ENCODE measurements at places on chromosomes 16 and 17.
A peak's percentile ranks its signal among the peaks of the same experiment; 100 is the strongest.

- DNase-seq = no peak
These were observed 1.7 kb downstream of the STUB1 start for GRCh38 chr16:681746-682427.

GRCh38 chr16:87226926-87227295, 90.3 kb downstream of the C16orf95 start:
- DNase-seq = no peak

- DNase-seq = no peak
These were observed 16.8 kb downstream of the B9D1 start for GRCh38 chr17:19345486-19346350.

- no peak for DNase-seq
These were observed 2.2 kb upstream of the CD7 start for GRCh38 chr17:82319619-82320062.

- no peak for DNase-seq
These were observed 6.1 kb downstream of the HAPSTR1 start for GRCh38 chr16:9097266-9098219.

GRCh38 chr16:82995924-82996441, 369.2 kb downstream of the CDH13 start:
- DNase-seq = no peak

DNA sequence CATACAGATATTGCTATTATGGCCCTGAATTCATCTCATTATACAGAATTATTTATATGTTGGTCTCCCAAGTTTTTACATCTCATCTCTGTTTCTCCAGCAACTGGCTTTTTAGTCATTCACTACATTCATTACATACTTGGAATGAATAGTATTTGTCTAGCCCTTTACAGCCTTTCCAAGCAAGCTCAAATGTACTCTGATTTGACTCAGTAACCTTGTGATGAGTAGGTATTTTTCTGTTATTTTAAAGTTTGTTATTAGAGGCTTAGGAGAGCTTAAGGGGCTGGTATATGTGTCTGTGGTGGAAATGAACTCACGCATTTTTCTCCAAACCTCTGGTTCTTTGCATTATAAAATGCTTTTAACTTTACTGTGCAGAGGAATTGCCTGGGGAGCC, 224.7 kb downstream of the SNX29 start:
- no peak for DNase-seq

DNA sequence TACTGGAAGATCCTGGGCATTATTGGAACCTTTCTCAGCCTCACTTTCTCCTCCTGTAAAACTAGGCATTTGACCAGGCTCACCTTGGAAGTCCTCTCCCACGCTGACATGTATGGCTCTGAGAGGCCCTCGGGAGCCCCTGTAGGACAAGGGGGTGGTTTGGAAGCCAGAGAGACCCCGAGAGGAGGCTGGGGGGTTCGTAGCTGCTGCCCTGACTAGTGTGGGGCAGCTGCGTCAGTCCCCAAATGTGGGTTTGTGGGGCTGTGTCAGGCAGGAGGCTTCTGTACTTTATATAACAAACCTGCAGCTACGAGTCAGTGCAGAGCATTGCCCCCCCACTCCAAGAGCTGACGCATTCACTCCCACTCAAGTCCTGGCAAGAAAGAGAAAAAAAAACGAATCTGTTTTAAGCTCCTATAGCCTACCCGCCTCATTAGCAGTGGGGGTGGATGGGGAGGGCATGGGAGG, 1.8 kb downstream of the CX3CL1 start:
- DNase-seq = no peak

DNA sequence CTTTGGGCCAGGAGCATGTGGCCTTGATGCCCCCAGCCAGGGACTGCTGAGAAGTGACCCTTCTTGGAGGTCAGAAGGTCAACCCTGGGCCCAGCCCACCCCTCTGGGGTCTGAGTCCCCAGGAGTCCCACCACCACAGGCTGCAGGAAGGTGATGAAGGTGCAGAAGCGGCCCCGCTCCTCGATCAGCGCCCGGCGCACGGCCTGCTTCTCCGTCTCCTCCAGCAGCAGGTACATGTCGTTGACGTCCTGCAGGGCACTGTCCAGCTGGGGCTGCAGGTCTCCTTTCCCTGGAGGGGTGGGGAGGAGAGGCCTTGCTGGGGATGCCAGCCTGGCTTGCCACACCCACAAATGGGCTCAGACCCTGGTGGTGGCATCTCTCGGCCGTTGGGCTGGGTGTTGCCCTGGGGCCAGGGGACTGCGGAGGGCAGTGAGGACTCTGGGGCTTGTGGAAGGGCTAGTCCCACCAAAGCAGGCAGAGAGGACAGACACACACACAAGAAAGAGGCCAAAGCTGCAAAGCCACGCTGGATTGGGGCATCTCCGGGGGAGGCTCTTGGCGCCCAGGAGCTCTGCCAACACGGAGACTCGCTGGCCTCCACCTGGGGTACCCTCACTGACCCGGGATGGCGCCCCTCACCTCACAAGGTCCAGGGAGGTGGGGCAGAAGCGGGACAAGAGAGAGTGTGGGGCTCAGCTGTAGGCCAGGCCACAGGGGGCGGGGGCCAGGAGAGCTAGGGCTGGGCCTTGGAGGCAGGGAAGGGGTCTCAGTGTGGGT, 7.5 kb downstream of the MTSS2 start:
- DNase-seq = no peak

DNA sequence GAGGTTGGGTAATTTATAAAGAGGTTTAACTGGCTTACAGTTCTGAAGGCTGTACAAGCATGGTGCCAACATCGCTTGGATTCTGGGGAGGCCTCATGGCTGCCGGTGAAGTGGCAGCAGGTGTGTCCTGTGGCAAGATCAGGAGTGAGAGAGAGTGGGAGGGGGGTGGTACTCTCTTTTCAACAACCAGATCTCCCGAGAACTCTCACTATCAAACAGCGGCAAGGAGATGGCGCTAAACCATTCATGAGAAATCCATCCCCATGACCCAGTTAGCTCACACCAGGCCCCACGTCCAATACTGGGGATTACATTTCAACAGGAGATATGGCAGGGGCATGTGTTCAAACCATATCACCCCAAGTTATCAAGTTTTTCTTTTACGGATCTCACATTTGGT, 44.0 kb upstream of the CBX4 start:
- no peak for DNase-seq

DNA sequence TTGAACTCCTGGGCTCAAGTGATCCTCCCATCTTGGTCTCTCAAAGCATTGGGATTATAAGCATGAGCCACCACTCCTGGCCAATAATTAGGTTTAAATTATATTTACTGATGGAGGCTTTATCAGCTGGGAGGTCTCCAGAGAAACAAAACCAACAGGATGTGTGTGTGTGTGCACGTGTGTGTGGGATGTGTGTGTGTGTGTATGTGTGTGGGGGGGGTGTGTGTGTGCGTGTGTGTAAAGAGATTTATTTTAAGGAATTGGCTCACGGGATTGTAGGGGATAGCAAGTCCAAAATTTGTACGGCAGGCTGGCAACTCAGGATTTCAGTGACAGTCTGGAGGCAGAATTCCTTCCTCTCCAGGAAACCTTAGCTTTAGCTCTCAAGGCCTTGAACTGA, 4.6 kb downstream of the MMP25 start:
- no peak for DNase-seq

GRCh38 chr17:60577147-60577915, 22.7 kb upstream of the PPM1D start:
- peak; percentile 51 for DNase-seq

- DNase-seq = no peak
These were observed 47.8 kb upstream of the BCO1 start for GRCh38 chr16:81190667-81191066.

- DNase-seq = no peak
These were observed 96.6 kb downstream of the MRM1 start for GRCh38 chr17:36697903-36698530.

DNA sequence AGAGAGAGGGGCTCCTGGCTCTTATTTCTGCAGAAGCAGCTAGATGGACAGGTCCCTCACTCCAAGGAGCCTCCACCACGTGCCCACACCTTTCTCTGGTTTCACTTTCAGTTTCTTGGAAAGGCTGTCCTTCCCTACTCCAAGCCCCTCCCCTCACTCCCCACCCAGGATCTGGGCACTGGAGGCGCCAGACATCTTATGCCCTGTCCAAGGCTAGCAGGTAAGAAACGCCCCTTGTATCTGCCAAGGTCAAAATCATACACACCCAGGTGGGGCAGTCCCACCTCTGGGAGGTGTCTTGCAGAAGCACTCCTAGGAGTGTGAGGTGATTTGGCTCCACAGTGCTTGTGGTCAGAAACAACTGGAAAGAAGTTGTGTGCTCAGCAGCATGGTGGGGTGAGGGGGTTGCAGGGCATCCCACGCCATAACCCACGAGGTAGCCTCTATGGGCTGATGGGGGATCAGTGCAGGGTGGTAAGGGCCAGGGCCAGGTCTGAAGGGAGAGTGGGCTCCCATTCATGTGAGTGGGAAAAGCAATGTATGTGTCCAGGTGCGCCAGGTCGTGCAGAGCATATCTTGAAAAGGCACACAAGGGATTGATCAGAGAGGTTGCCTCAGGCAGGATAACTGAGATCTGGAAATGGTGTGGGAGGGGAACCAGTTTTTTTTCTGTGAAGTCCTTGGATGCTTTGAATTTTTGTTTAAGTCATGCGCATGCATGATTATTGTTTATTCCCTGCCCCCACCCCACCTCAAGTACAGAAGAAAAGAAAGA, 31.8 kb upstream of the PRM1 start:
- no peak for DNase-seq

GRCh38 chr17:45794840-45795239, 10.7 kb downstream of the CRHR1 start:
- no peak for DNase-seq

DNA sequence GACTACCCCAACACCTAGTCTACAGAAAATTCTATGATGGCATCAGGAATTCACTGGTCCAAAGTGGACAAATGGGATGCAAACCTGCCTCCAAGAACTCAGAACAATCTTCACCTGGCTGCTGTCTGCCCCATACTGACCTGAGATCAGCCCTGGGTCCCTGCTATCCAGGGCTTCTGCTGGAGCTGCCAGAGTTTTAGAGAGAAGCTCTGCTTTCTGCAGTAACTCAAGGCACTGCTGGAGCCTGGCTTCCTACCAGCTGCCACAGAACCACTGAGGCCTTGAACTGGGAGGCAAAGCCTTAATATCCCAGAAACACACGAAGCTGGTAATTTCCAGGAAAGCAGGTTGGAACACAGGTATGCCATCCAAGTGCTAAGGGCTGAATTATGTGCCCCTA, 7.5 kb downstream of the TMEM170A start:
- DNase-seq = no peak

DNA sequence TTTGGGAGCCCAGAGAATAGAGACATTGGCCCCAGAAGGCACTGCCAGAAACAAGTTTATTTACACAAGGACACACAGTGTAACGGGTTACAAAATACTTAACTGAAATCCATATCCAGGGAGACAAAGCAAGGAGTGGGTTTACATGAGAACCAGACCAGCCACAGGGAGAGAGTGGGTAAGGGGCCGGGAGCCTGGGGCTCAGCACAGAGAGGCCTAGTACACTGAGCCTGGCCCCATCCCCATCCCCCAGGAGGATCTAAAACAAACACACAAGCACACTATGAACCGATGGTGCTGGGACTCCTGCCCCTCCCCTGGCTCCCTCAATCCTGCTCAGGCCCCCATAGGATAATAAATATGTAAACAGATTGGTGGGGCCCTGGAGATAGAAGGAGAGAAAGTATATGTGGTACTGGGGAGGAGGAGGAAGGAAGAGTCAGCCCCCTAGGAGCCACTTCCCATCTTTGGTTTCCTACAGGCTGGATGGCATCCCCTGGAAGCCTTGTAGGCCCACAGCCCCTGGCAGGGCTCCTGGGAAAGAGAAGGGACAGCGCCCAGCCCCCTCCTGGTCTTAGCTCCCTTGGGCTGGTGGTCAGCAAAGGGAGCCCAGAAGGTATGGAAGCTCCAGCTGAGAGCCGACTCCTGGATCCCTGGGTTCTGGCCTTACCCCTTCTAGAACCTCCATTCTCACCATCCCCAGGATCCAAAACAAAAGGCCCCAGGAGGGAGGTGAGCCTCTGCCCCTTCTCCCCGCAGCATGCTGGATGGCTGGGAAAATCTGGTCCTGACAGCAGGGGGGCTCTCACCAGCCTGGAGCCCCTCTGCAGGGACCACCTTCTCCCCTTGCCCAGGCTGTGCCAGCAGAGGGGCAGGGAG, 6.4 kb downstream of the G6PC3 start:
- no peak for DNase-seq

GRCh38 chr16:80166082-80166481, 374.7 kb upstream of the DYNLRB2 start:
- DNase-seq = no peak

DNA sequence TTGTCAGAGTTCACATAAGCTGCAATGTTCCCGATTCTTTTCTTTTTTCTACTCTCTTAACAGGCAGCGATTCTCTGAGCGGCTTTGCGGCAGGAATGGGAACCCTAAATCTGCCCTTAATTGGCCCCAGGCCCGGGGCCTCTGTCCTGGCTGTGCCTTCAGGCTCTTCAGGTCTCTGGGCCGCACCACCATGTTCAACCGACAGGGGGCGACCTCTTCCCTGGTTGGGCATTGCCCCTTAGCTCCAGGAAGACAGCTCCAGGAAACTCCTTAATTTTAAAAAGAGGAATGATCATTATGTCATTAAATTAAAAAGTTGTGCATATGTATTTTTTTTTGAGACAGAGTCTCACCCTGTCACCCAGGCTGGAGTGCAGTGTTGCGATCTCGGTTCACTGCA, 20.3 kb downstream of the CACNG5 start:
- peak; percentile 11 for DNase-seq

GRCh38 chr16:28301154-28301553, 8.8 kb downstream of the SBK1 start:
- no peak for DNase-seq

DNA sequence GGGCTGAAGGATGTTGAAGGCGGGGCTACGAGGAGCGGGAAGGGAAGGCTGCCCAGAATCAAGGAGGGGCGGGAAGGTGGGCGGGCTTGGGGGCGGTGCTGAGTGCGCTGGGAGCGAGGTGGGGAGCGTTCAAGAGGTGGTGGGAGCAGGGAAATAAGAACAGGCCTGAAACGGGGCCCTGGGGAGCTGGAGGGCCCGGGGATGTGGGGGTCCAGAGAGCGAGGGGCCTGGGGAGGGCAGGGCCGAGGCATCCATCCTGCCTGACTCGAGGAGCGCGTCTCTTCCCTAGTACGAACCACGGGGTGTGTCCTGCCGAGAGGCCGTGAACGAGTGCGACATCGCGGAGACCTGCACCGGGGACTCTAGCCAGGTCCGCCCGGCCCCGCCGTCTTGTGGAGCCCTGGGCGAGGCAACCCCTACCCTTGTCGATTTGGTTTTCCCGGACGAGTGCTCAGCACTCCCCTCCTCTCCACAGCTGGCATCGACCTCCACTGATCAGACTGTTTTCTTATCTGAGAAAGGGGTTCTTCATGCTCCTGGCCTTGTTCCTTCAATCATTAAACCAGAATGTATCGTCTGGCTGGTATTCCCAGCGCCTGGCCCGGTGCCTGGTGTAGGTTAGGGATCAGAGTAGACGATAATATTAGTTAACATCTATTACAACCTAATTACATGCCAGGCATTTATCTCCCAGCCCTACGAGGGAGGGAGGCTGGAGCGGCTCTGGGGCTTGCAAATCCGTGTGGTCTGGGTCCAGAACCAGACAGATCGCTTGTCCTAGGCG, 17.2 kb downstream of the ADAM11 start:
- no peak for DNase-seq

DNA sequence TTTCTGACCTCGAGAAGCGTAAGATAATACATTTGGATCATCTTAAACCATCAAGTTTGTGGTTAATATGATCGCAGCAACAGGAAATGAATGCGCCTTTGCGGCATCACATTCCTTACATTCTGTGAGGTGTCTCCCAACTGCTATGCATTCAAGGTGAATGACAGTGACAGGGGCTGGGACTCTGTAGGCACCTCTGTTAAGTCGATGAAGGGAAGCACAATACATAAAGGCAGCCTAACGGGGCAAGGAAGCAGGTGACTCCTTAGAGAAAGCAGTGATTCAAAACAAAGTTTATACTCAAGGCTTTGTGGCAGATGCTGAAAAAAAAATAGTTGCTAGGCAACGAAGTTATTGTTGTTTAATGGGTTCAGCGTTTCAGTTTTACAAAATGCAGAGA, 21.6 kb upstream of the EVPL start:
- DNase-seq = no peak

All from GM12865 (cell line).